ENCODE measurements at places on chromosomes 3 and 15.
A peak's percentile ranks its signal among the peaks of the same experiment; 100 is the strongest.

GRCh38 chr3:39814007-39814406, 4.6 kb downstream of the MYRIP start:
- H3K27me3 ChIP-seq: no peaks in the 10 kb centered on the region
- no peaks in the 10 kb centered on the region for H3K36me3 ChIP-seq
- H3K27ac ChIP-seq: no peak overlapping the region
- no peaks in the 10 kb centered on the region for H3K4me1 ChIP-seq

DNA sequence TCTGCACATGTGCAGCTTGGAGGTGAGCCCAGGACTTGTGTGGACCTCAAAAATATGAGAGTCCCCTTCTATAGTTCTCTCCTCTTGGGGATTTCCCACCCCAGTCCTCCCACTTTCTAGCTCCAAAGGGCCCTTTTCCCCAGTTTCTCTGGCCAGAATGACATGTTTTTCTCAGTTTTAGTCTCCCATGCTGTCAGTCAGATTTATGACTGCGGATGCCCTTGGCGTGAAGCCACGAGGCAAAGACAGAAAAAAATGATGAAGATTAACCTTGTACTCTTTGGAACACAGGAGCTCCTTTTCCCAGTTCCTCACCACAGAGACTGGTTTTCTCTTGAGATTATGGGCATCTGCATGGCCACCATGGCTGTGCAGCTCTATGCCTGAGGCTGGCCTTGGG, 72.0 kb upstream of the TTBK2 start:
- H3K27me3 ChIP-seq: no peaks in the 10 kb centered on the region
- no peak overlapping the region for H3K27ac ChIP-seq
- DNase-seq: no peak
- peaks cover 31% of the 10 kb centered on the region for H3K36me3 ChIP-seq
- no peaks in the 10 kb centered on the region for H3K4me1 ChIP-seq

GRCh38 chr15:57476533-57476975, 100.2 kb downstream of the CGNL1 start:
- H3K27ac ChIP-seq: no peak overlapping the region
- no peaks in the 10 kb centered on the region for H3K36me3 ChIP-seq
- no peaks in the 10 kb centered on the region for H3K27me3 ChIP-seq
- no peak overlapping the region for H3K4me3 ChIP-seq

- no peaks in the 10 kb centered on the region for H3K27me3 ChIP-seq
- peak; percentile 29 for DNase-seq
- peaks cover 26% of the 10 kb centered on the region for H3K4me1 ChIP-seq
- H3K27ac ChIP-seq: peak overlapping the region; percentile 65
Observed at GRCh38 chr15:98651581-98652220, 3.4 kb downstream of the IGF1R start.

GRCh38 chr3:128083396-128083795, 31.2 kb downstream of the SEC61A1 start:
- no peak overlapping the region for H3K27ac ChIP-seq
- DNase-seq: no peak
- H3K4me3 ChIP-seq: no peak overlapping the region
- no peaks in the 10 kb centered on the region for H3K27me3 ChIP-seq

DNA sequence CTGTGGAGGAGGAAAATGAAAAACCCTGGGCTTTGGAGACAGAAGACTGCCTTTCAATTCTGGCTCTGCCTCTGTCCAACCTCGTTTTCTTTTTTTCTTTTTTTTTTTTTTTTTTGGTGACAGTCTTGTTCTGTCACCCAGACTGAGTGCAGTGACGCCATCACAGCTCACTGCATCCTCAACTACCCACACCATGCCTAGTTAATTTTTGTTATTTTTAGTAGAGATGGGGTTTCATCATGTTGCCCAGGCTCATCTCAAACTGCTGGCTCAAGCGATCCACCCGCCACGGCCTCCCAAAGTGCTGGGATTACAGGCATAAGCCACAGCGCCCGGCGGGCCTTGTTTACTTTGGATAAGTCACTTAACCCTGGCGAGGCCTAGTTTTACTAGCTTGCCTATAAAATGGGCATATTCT, 66.3 kb upstream of the SLC25A26 start:
- no peaks in the 10 kb centered on the region for H3K27me3 ChIP-seq
- DNase-seq: peak; percentile 45
- H3K4me1 ChIP-seq: no peaks in the 10 kb centered on the region
- no peaks in the 10 kb centered on the region for H3K36me3 ChIP-seq
- H3K27ac ChIP-seq: no peak overlapping the region

DNA sequence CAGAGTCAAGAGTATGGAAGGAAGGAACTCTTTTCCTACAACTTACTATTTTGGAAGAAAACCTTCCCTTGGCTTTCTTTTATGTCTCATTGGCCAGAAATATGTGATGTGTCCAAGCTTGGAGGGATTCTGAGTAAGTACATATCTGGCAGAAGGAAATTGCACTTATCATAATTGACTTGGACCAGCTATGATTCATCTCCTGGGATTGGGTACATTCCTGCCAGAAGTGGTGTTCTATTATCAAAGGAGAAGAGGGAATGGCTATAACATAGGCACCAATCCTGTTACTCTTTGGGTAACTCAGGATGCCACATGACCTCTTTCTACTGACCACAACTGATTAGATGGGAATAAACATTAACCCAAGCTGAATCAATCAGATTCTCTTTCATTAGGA, 13.5 kb upstream of the DAZL start:
- no peak overlapping the region for H3K4me3 ChIP-seq
- no peaks in the 10 kb centered on the region for H3K27me3 ChIP-seq
- no peak for DNase-seq
- H3K36me3 ChIP-seq: no peaks in the 10 kb centered on the region
- H3K4me1 ChIP-seq: no peaks in the 10 kb centered on the region
- no peak overlapping the region for H3K27ac ChIP-seq

DNA sequence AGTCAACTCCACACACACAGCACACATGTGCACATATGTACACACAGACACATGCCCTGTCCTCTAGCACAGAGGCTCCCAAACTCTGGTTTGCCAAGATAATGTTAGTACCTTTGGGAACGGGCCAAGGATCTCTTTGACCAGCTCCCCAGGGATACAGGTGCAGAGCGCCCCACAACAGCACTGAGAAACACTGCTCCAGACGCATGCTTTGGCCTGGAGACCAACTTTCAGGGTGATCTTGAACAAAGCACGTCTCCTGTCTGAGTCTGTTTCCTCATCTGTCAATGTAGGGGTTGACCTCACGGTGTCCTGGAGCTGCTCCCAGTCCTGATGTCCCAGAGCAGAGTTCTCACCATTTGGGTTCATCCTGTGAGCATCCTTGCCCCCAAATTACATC, 15.9 kb upstream of the SKOR1 start:
- no peak for DNase-seq
- no peaks in the 10 kb centered on the region for H3K36me3 ChIP-seq

DNA sequence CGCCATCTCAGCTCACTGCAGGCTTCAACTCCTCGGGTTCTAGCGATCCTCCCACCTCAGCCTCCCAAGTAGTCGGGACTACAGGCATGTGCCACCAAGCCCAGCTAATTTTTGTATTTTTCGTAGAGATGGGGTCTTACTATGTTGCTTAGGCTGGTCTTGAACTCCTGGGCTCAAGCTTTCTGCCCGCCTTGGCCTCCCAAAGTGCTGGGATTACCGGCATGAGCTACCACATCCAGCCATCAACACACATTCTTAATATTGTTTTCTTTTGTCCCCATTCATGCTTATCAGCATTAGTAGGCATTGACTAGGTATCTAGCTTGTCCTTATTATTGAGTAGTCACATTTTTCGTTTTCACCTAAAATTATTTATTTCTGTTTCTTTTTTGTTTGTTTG, 168.3 kb downstream of the GHSR start:
- H3K36me3 ChIP-seq: peaks cover 29% of the 10 kb centered on the region
- peaks cover 36% of the 10 kb centered on the region for H3K4me1 ChIP-seq
- no peak for DNase-seq
- H3K27me3 ChIP-seq: no peaks in the 10 kb centered on the region
- peak overlapping the region; percentile 58 for H3K27ac ChIP-seq

DNA sequence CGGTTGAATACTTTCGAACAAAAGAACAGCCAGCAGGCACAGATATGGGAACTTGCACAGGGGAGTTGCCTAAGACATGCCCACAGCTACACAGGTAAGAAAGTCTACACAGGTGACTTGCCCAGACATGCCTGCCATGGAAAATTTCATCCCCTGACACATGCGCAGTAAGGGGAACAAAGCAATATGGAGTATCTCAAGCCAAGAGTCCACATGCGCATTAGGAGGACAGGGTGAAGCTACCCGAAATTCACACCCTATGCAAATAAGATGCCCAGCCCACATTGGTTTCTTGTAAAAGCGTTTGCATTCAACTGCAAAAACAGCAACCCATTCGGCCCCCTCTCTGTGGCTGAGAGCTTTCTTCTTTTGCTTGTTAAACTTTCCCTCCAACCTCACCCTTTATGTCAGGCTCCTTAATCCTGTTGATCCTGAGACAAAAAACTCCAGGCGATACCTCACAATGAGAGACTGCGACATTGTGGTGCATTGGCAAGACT, 49.3 kb upstream of the TRPM1 start:
- H3K4me3 ChIP-seq: no peak overlapping the region
- no peaks in the 10 kb centered on the region for H3K36me3 ChIP-seq
- H3K27ac ChIP-seq: no peak overlapping the region
- H3K4me1 ChIP-seq: no peaks in the 10 kb centered on the region
- DNase-seq: no peak

DNA sequence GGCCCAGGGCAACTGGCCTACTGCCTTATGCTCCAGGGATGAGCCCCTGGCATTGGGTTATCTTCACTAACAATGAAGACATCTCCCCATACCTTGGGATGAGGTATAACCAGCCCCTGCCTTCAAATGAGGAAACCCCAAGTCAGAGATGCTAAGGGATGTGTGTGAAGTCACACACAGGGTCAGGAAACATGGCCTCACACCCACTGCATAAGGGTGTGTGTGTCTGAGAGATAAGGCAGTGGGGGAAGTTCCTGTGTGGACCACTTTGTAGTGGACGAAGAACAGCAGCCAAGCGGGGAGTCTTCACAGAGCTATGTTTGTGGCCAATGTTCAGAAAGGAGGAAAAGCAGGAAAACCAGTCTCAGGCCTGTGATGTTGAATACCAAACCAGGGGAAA, 10.5 kb downstream of the ELP6 start:
- DNase-seq: no peak
- H3K27me3 ChIP-seq: no peaks in the 10 kb centered on the region
- H3K4me3 ChIP-seq: no peak overlapping the region
- H3K27ac ChIP-seq: no peak overlapping the region
- H3K4me1 ChIP-seq: no peaks in the 10 kb centered on the region
- H3K36me3 ChIP-seq: peaks cover 15% of the 10 kb centered on the region

GRCh38 chr15:99749386-99749785, 16.1 kb upstream of the LYSMD4 start:
- no peaks in the 10 kb centered on the region for H3K36me3 ChIP-seq
- DNase-seq: no peak
- peaks cover 5% of the 10 kb centered on the region for H3K4me1 ChIP-seq
- H3K4me3 ChIP-seq: no peak overlapping the region

DNA sequence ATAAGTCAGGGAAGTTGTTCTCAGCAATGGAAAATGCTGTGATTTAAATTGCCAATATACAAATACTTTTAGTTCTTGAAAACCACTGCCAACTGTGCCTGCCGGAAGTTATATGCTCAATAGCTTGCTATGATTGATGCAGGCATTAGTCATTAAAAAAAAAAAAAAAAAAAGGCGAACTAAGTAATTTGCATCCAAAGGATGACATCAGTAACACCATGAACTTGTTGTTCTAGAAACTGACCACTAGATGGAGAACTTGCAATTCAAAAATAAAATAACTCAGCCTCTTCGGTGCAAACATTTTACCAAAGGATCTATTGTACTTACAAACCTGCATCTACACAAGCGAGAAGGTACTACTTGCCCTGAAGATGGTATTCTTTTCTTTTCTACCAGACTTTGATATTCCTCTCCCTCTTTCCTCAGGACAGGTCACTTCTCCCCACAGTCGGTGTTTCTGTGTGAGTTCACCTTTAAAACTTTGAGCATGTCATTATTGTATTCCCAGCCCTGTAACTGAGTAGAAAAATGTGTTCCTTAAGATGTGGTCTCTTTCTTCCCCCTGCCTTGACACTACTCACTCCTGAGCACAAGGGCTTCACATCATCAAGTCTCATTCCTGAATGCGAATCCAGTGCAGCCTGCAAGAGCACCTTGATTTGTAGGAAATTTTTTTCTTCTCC, 115.0 kb upstream of the VEPH1 start:
- no peak overlapping the region for H3K27ac ChIP-seq
- no peaks in the 10 kb centered on the region for H3K36me3 ChIP-seq
- H3K27me3 ChIP-seq: no peaks in the 10 kb centered on the region
- no peak for DNase-seq

GRCh38 chr3:179196098-179196497, 47.9 kb downstream of the PIK3CA start:
- DNase-seq: peak; percentile 77
- H3K36me3 ChIP-seq: no peaks in the 10 kb centered on the region
- peak overlapping the region; percentile 67 for H3K27ac ChIP-seq
- H3K27me3 ChIP-seq: no peaks in the 10 kb centered on the region
- peaks cover 23% of the 10 kb centered on the region for H3K4me1 ChIP-seq
- no peak overlapping the region for H3K4me3 ChIP-seq

GRCh38 chr3:181956122-181956521, 244.4 kb downstream of the SOX2 start:
- no peak for DNase-seq
- no peak overlapping the region for H3K27ac ChIP-seq
- no peaks in the 10 kb centered on the region for H3K4me1 ChIP-seq
- no peak overlapping the region for H3K4me3 ChIP-seq

GRCh38 chr3:29152379-29152778, 128.5 kb upstream of the RBMS3 start:
- no peak for DNase-seq
- H3K4me1 ChIP-seq: no peaks in the 10 kb centered on the region
- H3K27ac ChIP-seq: no peak overlapping the region
- no peaks in the 10 kb centered on the region for H3K36me3 ChIP-seq

DNA sequence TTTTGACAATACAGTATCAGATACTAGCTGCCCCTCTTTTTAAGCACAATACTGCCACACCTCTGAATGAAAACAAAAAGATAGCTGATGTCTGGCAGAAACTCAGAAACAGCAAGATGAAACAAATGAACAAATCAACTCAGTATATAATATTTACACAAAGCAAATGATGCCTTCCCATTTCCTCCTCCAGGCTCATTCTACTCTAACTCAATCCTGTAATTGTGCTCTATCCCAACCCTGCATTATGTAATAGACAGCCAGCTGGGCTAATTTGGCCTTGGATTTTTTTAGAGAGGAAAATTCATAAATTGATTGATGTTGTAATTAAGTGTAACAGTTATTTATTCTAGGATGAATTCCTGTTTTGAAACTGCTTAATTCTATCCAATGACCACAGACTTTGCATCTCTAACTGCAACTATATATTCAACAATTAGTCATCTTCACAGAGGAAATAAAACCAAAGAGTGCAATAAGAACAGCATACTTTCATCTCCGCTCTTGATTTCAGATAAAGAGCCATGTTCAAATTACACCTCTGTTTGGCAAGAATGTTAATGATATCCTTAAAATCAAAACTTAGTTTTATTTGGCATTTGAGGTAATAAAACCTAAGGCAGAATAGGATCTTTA, 6.1 kb downstream of the ATG3 start:
- no peak overlapping the region for H3K4me3 ChIP-seq
- no peaks in the 10 kb centered on the region for H3K27me3 ChIP-seq
- DNase-seq: no peak
- no peak overlapping the region for H3K27ac ChIP-seq
- no peaks in the 10 kb centered on the region for H3K4me1 ChIP-seq
- H3K36me3 ChIP-seq: peaks cover 13% of the 10 kb centered on the region

Measured in SJCRH30 (cell line).